Muscle of leg (tissue), 16 donors: ENCODE measurements at places on chromosomes 12 and 14. TPM values are rescaled to one million over a fixed set of nuclear protein-coding genes. Genes with fewer than 3 reads are reported as not detected.

The TMCC3 gene
- total RNA-seq: 16.3 TPM

The SIX4 gene
- 24.6 TPM for total RNA-seq

The NANOG gene
- total RNA-seq: 0.04 TPM

The CCDC38 gene
- total RNA-seq: 0.09 TPM

The C12orf56 gene
- 0.80 TPM for total RNA-seq

The RFX4 gene
- total RNA-seq: 0.09 TPM

The PFDN5 gene
- 875 TPM for total RNA-seq

The SIRT4 gene
- 6.3 TPM for total RNA-seq

The TMEM179 gene
- 0.49 TPM for total RNA-seq

The TC2N gene
- total RNA-seq: 7.6 TPM

The PPP4R4 gene
- 0.09 TPM for total RNA-seq

The KRT85 gene
- not detected for total RNA-seq

The ZNF385A gene
- total RNA-seq: 2.7 TPM

The SLC7A8 gene
- 4.2 TPM for total RNA-seq

The GLS2 gene
- 0.09 TPM for total RNA-seq

The ASIC1 gene
- 3.5 TPM for total RNA-seq

The PAX9 gene
- 0.13 TPM for total RNA-seq
